ENCODE measurements at places on chromosomes 5 and 9.

GRCh38 chr5:102946971-102947370 is 173.0 kb downstream of the GIN1 start:
- DNase-seq, result no peak

DNA sequence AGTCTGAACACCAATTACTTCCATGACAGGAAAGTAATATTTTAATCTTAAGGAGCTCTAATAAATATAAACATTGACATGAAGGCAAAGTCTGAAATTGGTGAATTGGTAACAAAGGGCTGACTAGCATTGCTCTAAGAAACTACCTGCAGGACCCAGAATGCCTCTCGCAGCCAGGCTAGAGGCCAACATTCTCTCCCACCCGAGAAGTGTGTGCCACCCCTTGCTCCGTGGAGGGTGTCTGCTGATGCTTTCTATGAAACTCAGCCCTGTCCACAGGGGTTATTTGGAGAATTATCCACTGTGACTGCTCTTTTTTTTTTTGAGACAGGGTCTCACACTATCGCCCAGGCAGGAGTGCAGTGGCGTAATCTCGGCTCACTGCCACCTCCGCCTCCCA is 81.4 kb downstream of the USP20 start:
- no peak for DNase-seq

GRCh38 chr5:137845472-137845871 is 22.2 kb upstream of the MYOT start:
- DNase-seq, result no peak

DNA sequence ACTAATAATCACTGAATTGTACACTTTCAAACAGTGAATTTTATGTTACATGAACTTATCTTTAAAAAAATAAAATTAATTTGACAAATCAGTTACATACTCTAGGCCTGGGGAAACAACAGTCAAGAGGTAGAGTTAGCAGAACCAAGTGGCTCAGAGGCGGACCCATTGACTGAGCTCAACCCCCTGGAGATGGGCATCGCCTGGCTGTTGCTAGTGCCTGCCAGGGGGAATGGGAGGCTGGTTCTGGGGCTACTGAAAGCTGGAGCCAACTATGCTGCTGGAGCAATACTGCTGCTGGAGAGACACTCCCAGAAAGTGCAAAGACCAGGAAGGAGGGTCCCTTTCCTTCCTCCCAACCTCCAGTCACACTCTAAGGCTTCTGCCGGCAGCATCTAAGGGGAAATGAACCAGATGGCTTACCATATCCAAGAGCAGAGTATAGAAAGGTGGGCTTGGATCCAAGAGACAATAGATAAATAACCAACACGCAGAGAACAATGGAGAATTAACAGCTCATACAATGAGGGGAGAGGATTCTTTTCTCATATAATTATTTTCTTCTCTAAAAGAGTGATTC is 40.3 kb upstream of the ANKRD55 start:
- DNase-seq, result no peak

DNA sequence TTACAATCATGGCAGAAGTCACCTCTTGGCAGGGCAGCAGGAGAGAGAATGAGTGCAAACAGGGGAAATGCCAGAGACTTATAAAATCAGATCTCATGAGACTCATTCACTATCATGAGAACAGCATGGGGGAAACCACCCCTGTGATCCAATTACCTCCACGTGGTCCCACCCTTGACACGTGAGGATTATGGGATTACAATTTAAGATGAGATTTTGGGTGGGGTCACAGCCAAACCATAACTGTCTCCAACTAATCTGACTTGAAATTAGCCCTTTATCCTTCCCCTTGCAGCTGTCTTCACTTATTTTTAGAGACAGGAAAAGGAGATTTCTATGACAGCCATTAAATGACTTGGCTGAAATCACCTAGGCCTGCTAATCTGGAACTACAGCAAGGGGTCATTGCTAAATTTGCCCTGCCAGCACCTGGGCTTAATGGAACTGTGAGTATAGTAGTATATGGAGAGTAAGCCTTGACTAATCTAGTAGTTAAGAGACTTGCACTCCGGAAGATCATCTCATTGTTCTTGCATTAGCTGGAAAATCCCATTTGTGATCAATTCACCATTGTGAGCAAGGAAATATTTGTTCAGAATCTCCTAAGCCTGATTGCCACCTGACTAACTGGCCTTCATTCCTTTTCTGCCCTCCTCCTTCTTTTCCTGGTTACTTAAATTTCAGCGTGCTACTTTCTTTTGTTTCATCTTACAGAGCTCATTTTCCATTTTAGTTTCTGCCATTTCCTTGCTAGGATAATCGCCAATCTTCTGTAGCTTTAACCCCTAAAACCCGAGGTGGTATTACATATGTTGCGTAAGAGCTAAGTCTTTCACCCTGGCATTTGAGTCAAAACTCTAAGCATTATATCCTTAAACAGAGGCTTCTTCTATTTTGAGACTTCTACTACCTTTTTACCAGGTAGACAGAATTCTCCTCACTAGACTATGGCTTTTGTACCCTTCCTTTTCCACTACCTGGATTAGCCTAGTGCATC is 65.3 kb upstream of the RUSC2 start:
- no peak for DNase-seq

GRCh38 chr5:130601-131131 is 38.7 kb downstream of the PLEKHG4B start:
- DNase-seq, result no peak

GRCh38 chr9:98142925-98143481 is 24.0 kb upstream of the TRIM14 start:
- DNase-seq, result no peak

- DNase-seq, result no peak
Measured at GRCh38 chr5:58043032-58043945, 416.6 kb downstream of the PLK2 start.

- DNase-seq, result no peak
Measured at GRCh38 chr5:6760686-6761085, 47.5 kb downstream of the TENT4A start.

- no peak for DNase-seq
Measured at GRCh38 chr5:2756211-2757152, 5.0 kb upstream of the IRX2 start.

DNA sequence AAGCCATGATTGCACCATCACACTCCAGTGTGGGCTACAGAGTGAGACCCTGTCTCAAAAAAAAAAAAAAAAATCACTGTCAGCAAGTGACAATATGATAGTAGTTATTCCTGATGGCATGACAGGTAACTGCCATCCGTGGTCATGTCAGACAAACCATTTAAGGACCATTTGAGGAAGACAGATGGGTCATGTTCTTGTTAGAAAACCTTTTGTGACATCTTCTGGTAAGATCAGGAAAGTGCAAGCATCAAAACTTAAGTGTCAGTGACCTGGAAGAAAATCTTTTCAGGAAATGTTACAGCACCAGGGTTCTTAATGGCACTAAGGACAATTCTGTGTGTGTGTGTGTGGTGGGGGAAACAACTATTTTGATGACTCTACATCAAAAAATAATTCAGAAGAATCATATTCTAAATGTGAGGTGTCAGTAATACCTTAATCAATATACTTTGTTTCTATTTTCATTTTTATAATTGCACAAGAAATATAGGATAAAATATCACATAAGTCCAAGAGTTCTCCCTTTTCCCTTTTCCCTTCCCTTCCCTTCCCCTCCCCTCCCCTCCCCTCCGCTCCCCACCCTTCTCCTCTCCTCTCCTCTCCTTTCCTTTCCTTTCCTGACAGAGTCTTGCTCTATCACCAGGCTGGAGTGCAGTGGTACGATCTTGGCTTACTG is 17.8 kb downstream of the SLC38A9 start:
- DNase-seq, result peak; percentile 10

DNA sequence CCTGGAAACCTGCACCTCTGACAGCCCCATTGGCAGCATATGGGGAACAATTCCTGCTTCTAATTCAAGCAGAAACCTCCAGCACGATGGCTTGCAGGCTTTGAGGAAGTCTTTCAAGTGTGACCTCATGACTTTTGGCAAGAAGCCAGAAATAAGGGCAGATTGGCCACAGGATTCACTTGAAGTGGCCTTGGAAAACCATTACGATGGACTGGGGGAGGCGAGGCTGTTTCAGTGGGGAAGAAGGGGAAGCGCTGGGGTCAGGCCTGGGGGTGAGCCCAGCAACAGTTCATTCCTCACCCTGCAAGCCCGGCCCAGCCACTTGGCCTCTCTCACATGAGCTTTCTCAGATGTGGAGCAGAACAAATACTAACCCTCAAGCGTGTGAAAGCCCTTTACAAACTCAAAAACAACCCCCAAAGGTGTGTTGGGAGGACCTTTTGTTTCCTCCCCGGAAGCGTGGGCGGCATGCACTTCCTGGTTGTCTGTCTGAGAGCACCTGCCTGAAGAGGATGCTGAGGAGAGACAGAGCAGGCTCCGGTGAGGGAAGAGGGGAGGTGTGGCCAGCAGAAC is 26.9 kb upstream of the EEIG1 start:
- DNase-seq, result peak; percentile 92

DNA sequence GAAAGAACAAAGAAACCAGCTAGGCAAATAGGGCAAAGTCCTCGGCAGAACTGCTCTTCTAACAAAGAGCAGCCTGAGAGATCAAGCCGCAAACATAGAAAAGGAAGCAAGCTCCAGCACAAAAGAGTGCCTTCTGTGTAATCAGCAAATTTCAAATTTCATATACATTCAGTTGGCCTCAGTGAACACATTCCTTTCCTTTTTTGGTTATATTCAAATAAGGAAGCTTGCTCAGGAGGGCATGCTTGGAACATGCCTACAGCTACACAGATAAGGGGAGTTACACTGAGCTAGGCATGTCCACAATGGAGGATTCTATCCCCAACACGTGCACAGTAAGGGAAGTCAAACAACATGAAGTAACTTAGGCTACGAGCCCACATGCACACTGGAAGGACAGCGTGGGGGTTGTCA is 23.4 kb downstream of the IL33 start:
- DNase-seq, result no peak

DNA sequence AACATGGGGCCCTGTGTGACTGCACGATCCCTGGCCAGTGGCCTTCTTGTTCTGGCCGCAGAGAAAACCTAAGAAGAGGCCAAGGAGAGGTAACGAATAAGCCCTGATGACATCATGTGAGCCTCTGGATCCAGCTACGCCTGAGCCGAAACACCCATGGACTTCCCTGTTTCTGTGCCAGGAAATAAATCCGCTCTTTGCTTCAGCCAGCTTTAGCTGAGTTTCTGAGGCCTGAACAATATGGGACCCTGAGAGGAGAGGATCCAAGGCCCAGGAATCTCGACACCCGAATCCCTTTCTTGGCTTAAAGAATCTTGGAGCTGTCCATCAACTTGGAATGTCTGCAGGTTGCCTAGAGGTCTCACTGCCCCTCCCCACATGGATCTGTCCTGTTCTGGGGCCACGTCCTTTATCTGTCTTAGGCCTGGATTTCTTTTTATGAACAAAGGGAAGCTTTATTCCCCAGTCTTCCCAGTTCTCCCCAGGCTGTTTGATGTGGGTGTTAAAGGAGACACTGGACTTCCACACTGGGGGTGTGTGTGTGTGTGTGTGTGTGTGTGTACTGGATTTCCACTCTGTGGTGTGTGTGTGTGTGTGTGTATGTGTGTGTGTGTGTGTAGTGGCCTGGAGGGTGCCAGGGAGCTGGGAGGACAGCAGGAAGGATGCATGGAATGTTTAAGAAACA is 13.7 kb downstream of the IER5L start:
- no peak for DNase-seq

DNA sequence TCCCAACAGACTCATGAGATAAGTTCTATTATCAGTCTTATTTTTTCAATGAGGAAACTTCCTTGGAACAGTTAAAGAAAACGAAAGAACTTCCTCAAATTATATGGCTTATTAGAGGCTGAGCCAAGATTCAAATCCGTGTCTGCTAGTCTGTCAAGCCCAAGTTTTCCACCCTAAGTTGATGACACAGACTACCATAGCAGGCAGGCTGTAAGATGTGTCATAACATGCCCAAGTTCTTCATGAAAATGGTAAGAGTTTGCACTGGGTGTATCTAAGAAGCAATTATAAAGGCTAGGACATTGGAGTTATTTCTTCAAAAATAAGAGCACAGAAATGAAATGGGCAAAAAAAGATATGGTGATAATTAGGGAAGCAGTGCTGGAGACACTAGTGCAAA is 634.5 kb downstream of the BRINP1 start:
- no peak for DNase-seq

GRCh38 chr9:123234853-123235252 is 33.5 kb downstream of the STRBP start:
- no peak for DNase-seq

- no peak for DNase-seq
Measured at GRCh38 chr5:142500227-142500905, 175.5 kb upstream of the SPRY4 start.

DNA sequence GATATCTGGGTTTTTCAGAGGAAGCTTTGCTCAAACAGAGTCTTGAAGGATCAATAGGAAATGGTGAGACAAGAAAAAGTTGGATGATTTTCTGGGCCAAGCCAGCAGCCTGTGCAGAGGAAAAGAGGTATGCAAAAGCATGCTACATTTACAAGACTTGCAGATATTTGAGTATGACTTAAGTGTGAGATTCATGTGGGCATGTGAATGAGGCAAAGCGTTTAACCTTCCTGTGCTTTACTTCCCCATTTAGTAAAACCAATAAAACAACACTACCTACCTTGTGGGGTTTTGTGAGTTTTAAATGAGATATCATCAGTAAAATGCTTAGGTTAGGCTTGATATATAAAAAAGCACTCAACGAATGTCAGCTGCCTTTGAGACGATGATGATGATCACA is 58.1 kb downstream of the PIP5K1B start:
- DNase-seq, result no peak

- DNase-seq, result no peak
Measured at GRCh38 chr9:72465593-72465984, 55.8 kb upstream of the TMC1 start.

- DNase-seq, result no peak
Measured at GRCh38 chr9:1031951-1032601, 18.1 kb upstream of the DMRT2 start.

DNA sequence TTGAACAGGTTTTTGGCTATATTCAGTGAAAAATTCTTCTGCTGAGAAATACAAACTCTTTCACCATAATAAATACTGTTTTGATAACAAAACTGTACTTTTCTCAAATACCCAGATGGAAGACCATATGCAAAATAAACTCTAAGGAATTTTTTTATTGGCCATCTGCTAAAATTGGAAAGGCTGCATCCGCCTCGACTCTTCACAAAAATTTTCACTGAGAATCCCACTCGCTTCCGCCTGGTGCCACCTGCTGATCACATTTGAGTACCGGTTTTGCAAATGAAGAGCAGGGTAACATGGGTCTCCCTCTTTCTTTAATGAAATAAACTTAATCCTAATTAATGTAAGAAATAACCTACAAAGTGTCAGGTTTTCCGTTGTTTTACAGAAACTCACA is 76.4 kb downstream of the TTLL11 start:
- no peak for DNase-seq

DNA sequence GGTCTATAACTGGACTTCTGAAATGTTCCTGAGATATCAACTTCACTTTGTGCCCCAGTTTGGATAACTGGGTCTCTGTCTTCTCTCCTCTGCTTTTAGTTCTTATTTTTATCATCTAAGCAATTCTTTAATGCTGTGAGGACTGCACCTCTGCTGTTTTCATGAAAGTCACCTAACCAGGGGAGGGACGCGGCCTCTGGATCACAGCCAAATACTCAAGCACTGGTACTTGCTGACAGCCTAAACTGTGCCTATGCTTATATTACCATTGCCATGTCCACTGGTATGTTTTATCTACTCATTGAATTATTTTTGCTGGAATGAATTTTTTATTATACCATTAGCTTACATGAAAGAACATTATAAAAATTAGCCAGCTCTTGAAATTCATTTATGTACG is 674.0 kb downstream of the DMRTA1 start:
- DNase-seq, result no peak

GRCh38 chr5:35458824-35459207 is 158.8 kb upstream of the SPEF2 start:
- no peak for DNase-seq
